CD8-positive, alpha-beta T cell (primary cell): ENCODE measurements at places on chromosomes 1 and 21. TPM values are rescaled to one million over a fixed set of nuclear protein-coding genes. Genes with fewer than 3 reads are reported as not detected.

GRCh38 chr1:218620956-218621355 lies 275.8 kb downstream of the TGFB2 start:
- DNase-seq: no peak

DNA sequence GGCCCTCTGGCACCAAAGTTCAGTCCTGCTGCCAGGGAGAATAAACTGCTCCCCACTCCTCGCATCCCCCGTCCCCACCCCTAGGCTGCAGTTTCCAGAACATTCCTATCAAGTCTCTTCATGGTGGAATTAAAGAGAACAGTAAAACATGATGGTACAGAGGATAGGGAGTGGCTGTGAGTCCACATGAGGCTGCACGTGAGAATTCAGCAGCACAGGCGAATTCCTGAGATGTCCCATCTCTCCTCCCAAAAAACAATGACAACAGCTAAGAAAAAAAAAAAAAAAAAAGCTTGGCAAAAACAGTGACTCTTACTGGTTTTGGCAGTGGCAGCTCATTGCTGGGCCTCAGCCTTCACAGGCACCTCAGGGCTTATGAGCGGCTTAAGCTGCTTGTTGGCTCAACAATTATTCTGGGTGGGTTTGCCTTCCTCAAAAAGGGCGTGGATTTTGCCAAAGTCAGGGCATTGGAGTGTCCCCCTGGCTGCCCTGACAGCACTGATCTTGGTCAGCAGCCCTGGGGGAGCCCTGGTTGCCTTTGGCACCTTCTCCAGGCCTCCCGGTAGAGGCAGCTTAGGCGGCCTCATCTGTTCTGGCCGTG lies 5.7 kb upstream of the IFFO2 start:
- no peak for DNase-seq

DNA sequence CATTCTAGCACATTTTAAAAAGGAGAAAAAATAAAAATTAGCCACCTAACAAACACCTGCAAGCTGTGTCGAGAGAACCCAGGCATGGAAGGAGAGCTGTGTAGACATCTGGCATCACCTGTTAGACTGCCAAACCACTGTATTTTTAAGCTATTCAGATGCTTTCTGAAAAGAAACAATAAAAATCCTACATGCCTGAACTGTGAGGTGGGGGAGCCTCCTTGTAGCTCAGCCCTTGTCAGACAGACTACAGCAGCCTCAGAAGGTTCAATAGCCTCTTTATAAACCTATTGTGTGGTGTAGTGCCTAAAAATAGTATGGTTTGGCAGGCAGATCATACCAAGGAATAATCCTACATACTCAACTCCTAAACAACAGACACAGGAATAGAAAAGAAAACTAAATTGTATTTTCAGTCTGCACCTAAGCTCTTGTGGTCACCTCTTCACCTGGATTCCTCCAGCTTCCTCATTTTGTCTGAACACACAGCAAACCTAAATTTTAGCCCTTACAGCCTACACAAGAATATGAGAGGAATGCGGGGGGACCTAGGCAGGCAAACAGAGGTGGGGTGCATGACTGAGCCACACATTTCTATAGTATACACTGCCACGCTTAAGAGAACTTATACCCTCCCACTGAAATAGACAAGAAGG lies 67.0 kb downstream of the SIPA1L2 start:
- no peak for DNase-seq

The CASQ2 gene
- not detected for total RNA-seq

The TTC4 gene
- total RNA-seq: 7.8 TPM

DNA sequence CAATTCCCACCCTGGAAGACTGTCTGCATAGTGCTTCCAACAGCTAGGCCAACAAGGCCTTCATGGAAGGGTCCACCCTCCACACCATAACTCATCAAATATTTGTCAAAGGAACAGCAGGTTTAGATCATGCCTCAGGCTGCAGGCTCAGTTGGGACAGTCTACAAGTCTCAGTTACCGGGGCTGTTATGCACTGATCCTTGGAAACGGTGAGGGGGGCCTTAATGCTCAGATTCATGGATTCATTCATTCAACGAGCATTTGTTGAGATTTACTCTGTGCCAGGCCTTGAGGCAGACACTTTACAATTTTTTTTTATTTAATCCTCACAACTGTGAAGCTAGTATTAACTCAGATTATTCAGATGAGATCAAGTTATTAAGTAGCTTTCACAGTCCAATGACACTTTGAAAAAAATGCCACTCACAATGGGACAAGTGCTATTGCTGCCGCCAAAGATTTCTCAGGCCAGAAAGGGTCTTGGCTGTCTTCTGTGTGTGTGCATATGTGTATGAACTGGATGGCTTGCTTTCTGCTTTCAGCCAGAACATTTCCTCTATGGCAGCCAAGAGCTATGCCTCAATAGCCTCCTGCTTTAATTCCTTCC lies 8.9 kb upstream of the C1orf216 start:
- DNase-seq: no peak
